ENCODE measurements at places on chromosomes 1 and 21.
A peak's percentile ranks its signal among the peaks of the same experiment; 100 is the strongest.

DNA sequence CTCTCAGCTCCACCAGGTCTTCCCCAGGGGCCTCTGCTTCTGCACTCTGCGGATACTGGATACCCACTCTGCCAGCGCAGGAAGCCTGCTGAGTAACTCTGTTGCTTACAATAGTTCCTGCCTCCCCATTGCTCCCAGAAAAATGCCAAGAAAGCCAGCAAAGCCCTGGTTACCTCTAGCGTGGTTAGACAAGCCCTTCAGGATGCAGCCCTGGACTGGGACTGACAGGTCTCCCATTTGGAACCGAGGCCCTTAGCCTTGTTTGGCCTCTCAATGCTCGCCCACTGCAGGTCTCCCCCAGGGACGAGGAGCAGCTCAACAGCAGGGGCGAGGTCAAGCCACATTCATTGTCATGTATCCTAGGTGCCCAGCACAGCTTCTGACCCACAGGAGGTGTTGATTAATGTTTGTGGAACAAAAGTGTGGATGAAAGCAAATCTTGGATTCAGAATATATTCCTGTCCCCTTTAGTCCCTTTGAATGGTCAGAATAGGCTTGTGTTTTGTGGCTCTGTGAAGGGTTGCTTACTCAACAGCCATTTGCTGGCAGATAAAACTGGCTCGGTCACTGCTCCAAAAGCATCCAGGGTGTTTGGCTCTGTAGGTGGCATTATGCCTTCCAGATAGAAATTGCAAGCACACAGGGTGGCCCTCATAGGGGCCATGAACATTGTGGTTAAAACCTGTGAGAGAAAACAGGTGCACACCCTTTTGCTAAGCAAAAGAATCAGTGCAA lies 58.9 kb downstream of the C1orf198 start:
- DNase-seq, result no peak

DNA sequence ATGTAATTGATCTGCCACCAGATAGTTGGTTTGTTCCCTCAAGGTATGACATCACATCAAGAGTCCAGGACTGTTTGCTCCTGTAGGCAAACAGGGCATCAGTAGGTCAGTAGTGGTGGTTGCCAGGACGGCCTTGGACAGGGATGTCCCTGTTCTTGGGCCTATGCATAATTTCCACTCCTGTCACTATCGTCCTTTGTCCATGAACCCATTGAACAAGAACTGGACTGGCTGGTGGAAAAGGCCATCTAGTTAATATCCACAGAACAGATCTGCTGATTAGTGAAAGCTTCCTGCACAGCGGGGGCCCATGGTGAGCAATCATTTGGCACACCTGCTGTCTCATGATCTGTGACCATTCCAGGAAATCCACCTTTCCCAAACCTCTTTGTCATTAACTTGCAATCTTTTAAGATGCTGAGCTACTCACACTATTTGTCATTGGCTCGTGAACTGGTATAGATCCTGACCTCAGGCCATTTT lies 12.4 kb upstream of the BSDC1 start:
- DNase-seq, result no peak

GRCh38 chr1:15963968-15964648 lies 11.8 kb downstream of the ZBTB17 start:
- DNase-seq, result no peak

GRCh38 chr1:54384918-54385726 lies 21.1 kb downstream of the SSBP3 start:
- DNase-seq, result no peak

DNA sequence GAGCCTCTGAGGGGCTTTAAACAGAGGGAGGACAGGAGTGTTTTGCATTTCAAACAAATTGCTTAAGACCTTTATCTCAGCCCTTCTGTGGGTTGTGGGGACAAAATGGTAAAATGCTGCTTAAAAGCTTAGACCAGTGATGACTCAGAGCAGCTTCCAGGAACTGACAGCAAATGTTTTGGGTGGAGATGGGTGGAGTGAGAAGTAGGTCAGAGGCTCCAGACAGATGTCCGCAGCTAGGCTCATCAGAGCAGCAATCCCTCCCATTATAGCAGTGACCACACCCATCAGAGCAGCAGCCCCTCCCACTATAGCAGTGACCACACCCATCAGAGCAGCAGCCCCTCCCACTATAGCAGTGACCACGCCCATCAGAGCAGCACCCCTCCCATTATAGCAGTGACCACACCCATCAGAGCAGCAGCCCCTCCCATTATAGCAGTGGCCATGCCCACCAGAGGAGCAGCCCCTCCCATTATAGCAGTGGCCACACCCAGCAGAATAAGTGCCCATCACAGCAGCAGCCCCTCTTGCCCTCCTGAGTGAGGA lies 532.2 kb downstream of the MATN1 start:
- DNase-seq, result peak; percentile 20

- DNase-seq, result no peak
These were observed 47.9 kb upstream of the LEPR start for GRCh38 chr1:65372557-65372956.

GRCh38 chr21:44702111-44702972 lies 5.4 kb downstream of the KRTAP10-12 start:
- no peak for DNase-seq

DNA sequence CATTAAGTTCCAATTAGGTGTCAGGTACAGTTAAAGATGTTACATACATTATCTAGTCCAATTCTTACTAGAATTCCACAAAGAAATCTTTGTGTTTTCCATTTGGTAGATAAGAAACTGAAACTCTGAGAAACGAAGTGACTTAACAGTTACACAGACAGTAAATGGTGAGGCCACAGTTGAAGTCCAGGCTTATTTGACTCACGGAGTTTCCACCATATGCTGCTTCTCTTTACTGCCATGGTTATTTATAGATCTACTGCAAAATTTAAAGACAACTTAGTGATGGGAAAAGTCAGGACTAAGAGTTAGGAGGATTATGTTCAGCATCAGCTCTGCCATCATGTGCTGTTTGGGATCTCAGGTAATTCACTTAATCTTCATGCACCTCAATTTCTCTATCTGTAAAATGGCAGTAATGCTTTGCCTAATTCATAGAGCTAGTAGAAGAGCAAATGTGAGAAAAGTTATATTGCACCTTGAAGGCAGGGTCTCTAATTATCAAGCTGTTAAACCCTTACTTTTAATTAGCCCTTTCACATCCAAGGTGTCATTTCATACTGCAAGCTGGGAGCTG lies 26.2 kb upstream of the SAMSN1 start:
- DNase-seq, result no peak

DNA sequence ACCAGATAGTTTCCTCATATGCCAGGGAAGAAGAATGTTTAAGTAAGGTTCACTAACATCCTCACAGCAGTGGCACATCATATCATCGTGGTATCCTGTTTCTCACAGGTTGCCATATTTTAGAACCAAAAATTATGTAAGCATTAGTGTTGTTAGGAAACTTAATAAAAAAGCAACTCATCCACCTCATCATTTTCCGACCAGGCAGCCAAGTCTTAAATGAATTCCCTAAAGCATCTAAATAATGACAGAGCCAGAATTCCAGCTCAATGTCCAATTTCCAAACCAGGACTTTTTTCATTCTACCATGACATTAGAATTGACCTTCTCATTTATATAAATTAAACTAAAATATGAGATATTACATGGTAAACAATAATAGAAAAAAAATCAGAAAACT lies 272.7 kb downstream of the NTNG1 start:
- DNase-seq, result no peak

GRCh38 chr1:234000557-234001041 lies 96.1 kb downstream of the SLC35F3 start:
- no peak for DNase-seq

- DNase-seq, result no peak
These were observed 84.2 kb upstream of the DISP3 start for GRCh38 chr1:11394592-11395245.

DNA sequence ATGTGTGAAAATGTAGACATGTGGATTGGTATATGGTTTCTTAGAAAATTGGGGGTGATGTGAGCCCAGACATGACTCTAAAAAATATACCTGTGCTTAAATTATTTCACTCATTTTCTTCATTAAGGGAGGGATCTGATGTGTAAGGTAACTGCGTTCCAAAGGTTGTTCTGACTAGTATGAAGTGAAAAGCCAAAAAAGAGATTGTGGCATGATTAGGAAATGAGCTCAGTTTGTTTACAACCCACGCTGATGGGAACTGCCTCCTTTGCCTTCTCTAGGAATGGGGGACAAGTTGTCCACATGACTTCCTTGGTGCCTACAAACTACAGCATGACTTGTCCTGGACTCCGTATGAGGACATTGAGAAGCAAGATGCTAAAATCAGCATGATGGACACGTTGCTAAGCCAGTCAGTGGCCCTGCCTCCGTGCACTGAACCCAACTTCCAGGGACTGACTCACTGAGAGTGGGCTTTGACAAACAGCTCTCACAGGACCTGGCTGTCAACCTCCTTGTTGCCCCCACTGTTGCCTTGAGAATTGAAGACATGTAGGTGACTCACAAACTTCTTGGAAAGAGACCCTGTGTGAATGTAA lies 8.0 kb downstream of the C1orf50 start:
- DNase-seq, result no peak

GRCh38 chr1:222452031-222452430 lies 95.9 kb downstream of the HHIPL2 start:
- DNase-seq, result no peak

- no peak for DNase-seq
These were observed 4.8 kb upstream of the ST6GALNAC5 start for GRCh38 chr1:76862447-76862846.

DNA sequence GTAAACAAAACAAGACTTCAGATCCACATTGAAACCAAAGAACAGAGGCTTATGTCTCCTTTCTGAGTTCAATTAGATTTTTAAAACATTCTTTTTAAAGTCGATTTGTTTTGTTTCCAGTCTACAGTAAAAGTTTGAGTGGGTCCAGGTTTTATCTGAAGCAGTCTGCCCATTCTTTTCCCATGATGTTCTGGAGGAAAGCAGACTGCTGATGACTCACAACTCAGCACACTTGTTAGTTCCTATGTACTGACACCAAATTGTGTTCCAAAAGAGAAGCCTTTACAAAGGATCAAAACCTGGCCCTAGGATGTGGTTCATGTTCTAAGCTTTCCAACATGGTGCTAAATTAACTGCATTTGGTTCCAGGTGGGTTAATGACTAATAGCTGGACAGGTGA lies 11.4 kb upstream of the CCN1 start:
- no peak for DNase-seq

DNA sequence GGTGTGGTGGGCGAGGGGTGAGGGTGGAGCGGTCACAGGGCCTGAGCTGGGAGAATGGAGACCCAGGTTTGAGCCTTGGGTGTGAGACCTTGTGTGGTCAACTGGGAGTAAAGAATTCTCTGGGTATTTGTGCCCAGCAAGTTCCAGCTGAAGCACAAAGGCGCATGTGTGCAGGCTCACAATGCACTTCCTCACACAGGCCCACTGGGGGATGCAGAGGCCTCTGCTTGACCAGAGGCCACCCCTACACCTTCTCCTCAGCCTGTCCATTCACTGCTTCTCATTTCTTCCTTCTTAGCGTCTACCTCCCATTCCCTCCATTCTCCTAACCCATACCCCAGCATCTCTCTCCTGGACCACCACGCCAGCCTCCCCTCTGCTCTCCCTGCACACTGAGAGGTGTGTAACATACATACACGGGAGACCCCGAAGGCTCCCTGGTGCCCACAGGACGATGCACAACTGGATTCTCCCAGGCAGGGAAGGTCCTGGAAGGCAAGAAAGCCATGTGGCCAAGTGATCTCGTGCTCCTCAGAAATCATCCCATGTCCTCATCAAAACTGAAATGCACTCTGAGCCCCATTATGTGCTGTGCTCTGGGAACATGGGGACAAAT lies 12.3 kb upstream of the TTC39A start:
- no peak for DNase-seq

GRCh38 chr21:26795412-26795805 lies 49.8 kb downstream of the ADAMTS1 start:
- DNase-seq, result no peak

GRCh38 chr1:228999446-229000170 lies 264.3 kb downstream of the RHOU start:
- no peak for DNase-seq

DNA sequence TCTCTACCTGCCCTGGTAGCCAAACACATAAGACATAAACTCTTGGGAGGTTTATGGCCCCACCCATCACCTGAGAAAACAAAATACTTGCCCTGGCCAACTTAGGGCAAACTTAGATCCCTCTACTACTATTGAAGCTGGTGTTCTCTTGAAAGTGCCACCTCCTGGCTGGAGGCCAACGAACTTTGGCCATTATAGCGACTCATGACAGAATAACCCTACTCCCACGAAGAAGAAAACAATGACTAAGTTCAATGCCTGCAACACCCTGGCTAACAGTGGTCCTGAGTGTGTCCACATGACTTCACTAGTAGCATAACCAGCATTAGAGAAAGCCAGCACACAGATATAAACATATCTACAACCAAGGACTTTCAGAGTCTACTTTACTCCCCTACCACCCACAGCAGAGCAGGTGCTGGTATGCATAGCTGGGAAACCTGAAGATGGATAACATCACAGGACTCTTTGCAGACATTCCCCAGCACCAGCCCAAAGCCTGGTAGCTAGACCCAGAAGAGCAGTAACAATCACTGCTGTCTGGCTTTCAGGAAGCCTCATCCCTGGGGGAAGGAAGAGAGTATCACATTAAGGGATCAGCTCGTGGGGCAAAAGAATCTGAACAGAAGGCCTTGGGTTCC lies 81.0 kb downstream of the SLC30A10 start:
- DNase-seq, result no peak

GRCh38 chr1:159854116-159854692 lies 8.3 kb downstream of the VSIG8 start:
- no peak for DNase-seq

DNA sequence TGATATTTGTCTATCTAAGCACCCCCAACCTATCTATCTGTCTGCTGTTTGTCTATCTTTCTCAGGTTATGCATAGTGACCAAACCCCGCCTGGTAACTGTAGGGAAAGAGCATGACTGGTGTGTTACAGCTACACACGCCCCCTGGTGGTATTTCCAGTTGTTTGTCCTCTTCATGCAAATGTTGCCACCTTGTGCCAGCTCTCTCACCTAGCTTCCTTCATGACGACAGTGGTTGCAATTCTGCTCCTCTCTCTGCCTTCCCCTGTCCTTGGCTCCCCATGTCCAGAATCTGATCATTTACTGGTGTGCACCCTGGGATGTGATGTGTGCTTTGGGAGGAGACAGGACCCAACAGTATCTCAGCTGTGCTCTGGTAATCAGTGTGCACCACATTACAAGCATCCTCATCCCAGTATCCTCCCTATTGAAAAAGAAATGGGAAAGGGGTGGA lies 8.1 kb upstream of the INKA2 start:
- no peak for DNase-seq

- DNase-seq, result no peak
These were observed 158.3 kb downstream of the NPHP4 start for GRCh38 chr1:5833911-5834310.

DNA sequence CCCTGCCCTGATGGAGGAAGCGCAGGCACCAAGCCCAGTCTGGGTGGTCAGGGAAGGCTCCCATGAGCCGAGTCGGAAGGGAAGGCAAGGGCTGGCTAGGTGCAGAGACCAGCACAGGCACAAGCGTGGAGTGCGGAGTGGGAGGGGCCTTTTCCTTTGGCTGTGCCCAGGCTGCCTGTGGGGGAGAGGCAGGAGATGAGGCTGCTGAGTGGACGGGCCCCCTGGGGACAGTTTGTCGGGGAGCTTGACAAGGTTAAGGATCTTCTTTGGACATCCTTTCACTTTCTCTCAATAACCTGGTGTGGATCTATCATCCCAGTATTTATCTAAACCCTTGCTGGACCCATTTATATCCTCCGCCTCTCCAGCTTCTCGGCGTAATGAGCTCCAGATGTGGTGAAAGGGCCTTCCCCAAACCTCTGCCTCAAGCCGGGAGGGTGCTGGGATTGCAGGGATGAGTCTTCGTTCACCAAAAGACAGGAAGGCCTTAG lies 42.9 kb downstream of the EPHB2 start:
- DNase-seq, result no peak

- no peak for DNase-seq
These were observed 8.8 kb upstream of the COL16A1 start for GRCh38 chr1:31712630-31713029.
